ENCODE measurements at places on chromosomes 1 and 21. TPM values are rescaled to one million over a fixed set of nuclear protein-coding genes. Genes with fewer than 3 reads are reported as not detected.

ADAMTS1 gene
- 0.26 TPM for total RNA-seq

KRTCAP2 gene
- total RNA-seq = 156 TPM

OR2T11 gene
- total RNA-seq = not detected

PROX1 gene
- not detected for total RNA-seq

FAM229A gene
- 11.7 TPM for total RNA-seq

FCRL6 gene
- not detected for total RNA-seq

DEPDC1 gene
- total RNA-seq = 74.0 TPM

DNASE2B gene
- total RNA-seq = not detected

SPATA45 gene
- not detected for total RNA-seq

AMY1C gene
- total RNA-seq = not detected

SLC9C2 gene
- total RNA-seq = not detected

LIN28A gene
- not detected for total RNA-seq

GRCh38 chr1:53080041-53080440 is 18.0 kb downstream of the PODN start:
- H3K27ac ChIP-seq = no peak overlapping the region
- no peak overlapping the region for H3K4me3 ChIP-seq
- no peaks in the 10 kb centered on the region for H3K36me3 ChIP-seq
- H3K27me3 ChIP-seq = no peaks in the 10 kb centered on the region
- DNase-seq = no peak
- no peaks in the 10 kb centered on the region for H3K4me1 ChIP-seq

GRCh38 chr1:14138135-14138506 is 438.1 kb downstream of the PRDM2 start:
- H3K27ac ChIP-seq = no peak overlapping the region
- H3K4me1 ChIP-seq = no peaks in the 10 kb centered on the region
- H3K36me3 ChIP-seq = no peaks in the 10 kb centered on the region

DNA sequence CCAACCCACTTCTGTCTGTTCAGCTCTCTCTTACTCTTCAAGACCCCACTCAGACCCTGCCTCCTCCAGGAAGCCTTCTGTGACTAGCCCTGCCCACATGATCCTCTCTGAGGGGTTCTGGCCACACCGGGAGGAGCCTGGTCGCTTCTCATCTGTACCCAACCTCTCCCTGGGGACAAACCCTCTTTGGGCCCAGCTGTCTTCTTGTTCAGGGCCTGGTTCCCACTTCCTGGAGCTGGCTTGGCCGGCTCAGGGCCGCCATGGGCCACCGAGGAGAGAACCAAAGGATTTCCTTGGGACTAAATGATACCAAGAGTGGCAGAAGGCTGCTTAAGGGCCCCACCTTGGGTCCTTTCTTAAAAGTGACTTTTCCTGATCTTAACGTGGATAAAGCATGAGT is 124.7 kb upstream of the ZBTB40 start:
- H3K4me1 ChIP-seq = no peaks in the 10 kb centered on the region
- DNase-seq = no peak
- H3K4me3 ChIP-seq = no peak overlapping the region
- H3K36me3 ChIP-seq = no peaks in the 10 kb centered on the region
- no peaks in the 10 kb centered on the region for H3K27me3 ChIP-seq
- no peak overlapping the region for H3K27ac ChIP-seq

GRCh38 chr21:41967708-41968107 is 13.9 kb upstream of the C2CD2 start:
- no peak overlapping the region for H3K4me3 ChIP-seq
- peaks cover 7% of the 10 kb centered on the region for H3K4me1 ChIP-seq

- H3K27me3 ChIP-seq = no peaks in the 10 kb centered on the region
- H3K36me3 ChIP-seq = 0 out of 2 replicates have a peak, but pooled peaks cover 3% of the 10 kb centered on the region
- peaks cover 61% of the 10 kb centered on the region for H3K4me1 ChIP-seq
- no peak overlapping the region for H3K27ac ChIP-seq
- peak overlapping the region; percentile 93 for H3K4me3 ChIP-seq
- DNase-seq = no peak
Observed at GRCh38 chr1:150973836-150974579, 627 bp downstream of the CERS2 start.

DNA sequence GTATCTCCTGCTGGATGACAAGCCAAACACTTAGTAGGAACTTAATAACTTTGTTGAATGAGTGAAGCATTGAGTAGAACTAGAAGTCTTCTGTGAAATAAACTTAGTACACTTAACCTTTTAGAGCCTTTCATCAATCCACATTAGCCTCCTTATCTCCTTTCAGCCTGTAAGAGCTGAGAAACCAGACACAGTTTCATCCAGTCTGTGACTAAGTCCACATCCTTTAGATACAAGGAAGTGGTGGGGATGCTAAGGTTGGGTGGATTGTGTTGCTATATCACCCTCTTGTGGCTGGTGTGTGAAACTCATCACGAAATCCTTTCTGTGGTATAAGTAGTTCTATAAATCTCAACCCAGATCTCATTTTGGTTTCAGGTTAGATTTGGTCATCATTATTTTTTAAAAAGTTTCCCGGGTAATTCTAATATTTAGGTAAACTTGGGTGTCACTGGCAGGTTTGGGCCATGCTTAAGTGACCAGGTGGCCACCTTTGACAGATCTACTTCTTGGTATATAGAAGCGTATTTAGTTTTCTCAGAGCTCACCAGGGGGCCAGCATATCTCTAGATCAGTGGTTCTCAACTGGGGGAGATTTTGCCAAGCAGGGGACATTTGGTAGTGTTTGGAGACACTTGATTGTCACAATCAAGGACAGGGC is 27.8 kb upstream of the CD84 start:
- H3K27me3 ChIP-seq = peaks cover 26% of the 10 kb centered on the region
- no peak overlapping the region for H3K27ac ChIP-seq

GRCh38 chr1:53025034-53025768 is 36.8 kb upstream of the PODN start:
- peaks cover 10% of the 10 kb centered on the region for H3K4me1 ChIP-seq
- H3K27ac ChIP-seq = no peak overlapping the region
- H3K36me3 ChIP-seq = 0 out of 2 replicates have a peak, but pooled peaks cover 4% of the 10 kb centered on the region
- H3K4me3 ChIP-seq = no peak overlapping the region

DNA sequence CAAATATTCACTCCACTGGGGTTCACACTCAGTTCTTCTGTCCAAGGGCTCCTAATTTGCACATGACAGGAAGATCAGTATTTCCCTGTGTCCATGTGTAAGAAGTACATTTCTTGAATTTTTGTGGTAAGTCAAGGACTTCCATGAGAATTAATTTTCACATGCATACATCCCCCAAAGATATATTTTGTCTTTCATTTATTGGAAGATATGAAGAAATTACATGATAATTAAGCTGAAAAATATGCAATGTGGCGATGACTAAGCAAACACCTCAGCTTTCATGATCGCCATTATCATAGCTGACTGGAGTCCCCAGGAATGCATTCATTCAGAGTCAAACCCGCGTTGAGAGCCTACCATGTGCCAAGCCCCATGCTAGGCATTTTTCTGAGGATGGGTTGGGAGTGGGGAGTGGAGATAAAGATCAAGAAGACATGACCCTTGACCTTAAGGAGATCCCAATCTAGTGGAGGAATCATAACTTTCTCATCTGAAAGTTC is 104.6 kb upstream of the F3 start:
- no peaks in the 10 kb centered on the region for H3K36me3 ChIP-seq
- H3K27ac ChIP-seq = peak overlapping the region; percentile 97
- peak; percentile 100 for DNase-seq
- H3K4me1 ChIP-seq = peaks cover 96% of the 10 kb centered on the region

GRCh38 chr1:75506976-75507375 is 103.9 kb downstream of the SLC44A5 start:
- no peak overlapping the region for H3K4me3 ChIP-seq
- no peaks in the 10 kb centered on the region for H3K4me1 ChIP-seq
- no peak for DNase-seq
- H3K36me3 ChIP-seq = no peaks in the 10 kb centered on the region
- no peaks in the 10 kb centered on the region for H3K27me3 ChIP-seq

DNA sequence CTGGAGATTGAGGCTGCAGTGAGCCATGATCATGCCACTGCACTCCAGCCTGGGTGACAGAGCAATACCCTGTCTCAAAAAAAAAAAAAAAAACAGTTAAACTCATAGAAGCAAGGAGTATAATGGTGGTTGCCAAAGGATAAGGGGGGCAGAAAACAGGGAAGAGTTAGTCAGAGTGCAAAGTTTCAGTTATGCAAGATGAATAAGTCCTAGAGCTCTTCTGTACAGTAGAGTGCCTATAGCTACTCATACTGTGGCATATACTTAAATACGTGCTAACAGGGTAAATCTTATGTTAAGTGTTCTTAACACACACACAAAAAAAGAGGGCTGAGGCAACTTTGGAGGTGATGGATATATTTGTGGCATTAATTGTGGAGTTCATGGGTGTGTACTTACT is 75.6 kb upstream of the COA6 start:
- no peaks in the 10 kb centered on the region for H3K4me1 ChIP-seq
- no peaks in the 10 kb centered on the region for H3K27me3 ChIP-seq
- DNase-seq = no peak

GRCh38 chr1:112625696-112626095 is 6.1 kb downstream of the CAPZA1 start:
- no peak overlapping the region for H3K4me3 ChIP-seq
- DNase-seq = no peak
- no peak overlapping the region for H3K27ac ChIP-seq

DNA sequence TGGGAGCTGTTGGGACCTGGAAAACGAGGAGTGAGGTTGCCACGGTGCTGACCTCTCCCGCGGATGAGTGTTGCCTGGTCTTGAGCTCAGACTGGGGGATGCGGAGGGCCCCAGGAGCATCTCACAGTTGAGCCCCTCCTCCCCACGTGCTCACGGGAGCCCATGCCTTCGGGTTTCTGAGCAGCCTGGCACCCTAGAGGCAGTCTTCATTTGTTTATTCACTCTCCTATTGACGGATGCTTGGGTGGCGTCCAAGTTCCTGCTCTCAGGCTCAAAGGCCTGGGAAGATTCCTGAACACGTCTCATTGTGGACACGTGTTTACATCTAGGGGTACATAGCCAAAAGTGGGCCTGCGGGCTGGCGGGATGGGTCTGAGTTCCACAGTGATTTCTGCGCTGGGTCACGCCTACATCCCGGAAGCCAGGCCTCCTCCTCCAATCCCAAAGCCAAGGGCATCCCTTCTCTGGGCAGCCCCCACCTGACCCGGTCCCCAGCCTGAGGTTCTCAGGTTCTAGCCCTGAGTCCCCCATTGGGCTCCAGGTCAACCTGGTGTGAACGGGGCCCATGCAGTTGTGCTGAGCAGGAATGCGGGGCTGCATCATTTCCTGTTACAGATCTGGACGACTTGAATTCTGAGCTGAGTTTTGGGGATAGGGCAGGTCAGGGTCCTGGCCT is 14.7 kb downstream of the WNT3A start:
- H3K4me1 ChIP-seq = no peaks in the 10 kb centered on the region
- DNase-seq = no peak
- no peak overlapping the region for H3K27ac ChIP-seq
- no peaks in the 10 kb centered on the region for H3K36me3 ChIP-seq
- H3K4me3 ChIP-seq = no peak overlapping the region

DNA sequence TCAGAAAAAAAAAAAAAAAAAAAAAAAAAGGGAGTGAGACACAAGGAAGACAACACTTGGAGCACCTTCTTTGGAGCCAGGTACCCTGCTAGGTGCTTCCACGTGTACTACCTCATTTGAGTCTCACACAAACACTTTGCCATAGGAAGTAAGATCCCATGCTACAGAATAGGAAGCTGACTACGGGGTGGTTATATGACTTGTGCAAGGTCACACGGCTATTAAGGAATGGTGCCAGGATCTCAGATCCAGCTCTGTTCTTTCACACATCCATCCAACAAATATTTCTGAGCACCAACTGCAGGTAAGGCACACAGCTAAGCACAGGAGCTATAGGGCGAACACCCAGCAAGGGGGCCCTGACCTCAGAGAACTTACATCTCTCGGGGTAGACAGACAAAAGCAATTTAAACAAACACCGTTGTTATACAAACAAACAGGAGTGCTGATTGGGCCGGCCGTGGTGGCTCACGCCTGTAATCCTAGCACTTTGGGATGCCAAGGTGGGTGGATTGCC is 22.4 kb downstream of the PTAFR start:
- DNase-seq = no peak
- H3K4me3 ChIP-seq = no peak overlapping the region
- H3K27me3 ChIP-seq = no peaks in the 10 kb centered on the region
- peaks cover 10% of the 10 kb centered on the region for H3K4me1 ChIP-seq
- no peak overlapping the region for H3K27ac ChIP-seq

GRCh38 chr1:28860332-28861073 is 48.5 kb downstream of the OPRD1 start:
- no peak overlapping the region for H3K27ac ChIP-seq
- H3K36me3 ChIP-seq = no peaks in the 10 kb centered on the region
- peaks cover 16% of the 10 kb centered on the region for H3K27me3 ChIP-seq
- no peak overlapping the region for H3K4me3 ChIP-seq
- no peak for DNase-seq

DNA sequence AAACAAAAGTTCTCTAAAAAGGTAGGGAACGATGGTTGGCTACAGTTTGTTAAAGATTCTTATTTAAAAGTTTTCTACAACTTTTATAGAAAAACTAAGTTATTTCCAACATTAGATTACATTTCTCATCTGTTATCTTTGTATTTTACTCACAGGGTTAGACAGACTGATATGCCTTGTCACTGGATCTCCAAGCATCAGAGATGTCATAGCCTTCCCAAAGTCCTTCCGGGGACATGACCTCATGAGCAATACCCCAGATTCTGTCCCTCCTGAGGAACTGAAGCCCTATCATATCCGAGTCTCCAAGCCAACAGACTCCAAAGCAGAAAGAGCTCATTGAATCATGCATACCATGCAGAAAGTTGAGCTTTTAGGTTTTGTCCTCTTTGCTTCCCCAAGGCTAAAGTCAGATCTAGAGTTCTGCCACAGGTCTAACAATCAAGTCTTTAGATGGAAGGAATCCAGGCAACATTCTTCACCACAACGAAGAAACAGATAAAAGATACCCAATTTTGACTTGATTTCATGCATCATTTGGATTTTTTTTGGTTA is 10.3 kb downstream of the GAS5 start:
- DNase-seq = no peak
- no peak overlapping the region for H3K4me3 ChIP-seq
- H3K27ac ChIP-seq = no peak overlapping the region
- no peaks in the 10 kb centered on the region for H3K27me3 ChIP-seq
- peaks cover 10% of the 10 kb centered on the region for H3K36me3 ChIP-seq
- no peaks in the 10 kb centered on the region for H3K4me1 ChIP-seq

DNA sequence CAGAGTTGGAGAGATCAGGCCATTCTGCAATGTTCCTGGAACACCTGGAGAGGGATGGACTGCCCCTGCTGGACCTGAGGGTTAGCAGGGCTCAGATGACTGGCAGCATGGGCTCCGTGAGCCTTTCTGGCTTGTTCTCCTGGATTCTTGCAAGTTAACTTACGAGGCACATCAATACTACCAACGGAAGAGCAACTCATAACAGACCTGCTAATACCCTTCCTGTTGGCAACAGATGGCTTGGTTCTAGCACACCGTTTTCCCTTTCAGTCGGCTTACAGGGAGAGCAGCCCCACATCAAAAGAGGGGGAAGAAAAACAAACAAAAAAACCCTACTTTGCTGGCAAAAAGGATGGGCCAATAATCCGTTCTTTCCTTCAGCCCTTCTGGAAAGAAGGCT is 47.9 kb downstream of the SLC66A1 start:
- H3K27me3 ChIP-seq = no peaks in the 10 kb centered on the region
- no peaks in the 10 kb centered on the region for H3K4me1 ChIP-seq
- no peak for DNase-seq
- no peak overlapping the region for H3K4me3 ChIP-seq
- H3K27ac ChIP-seq = no peak overlapping the region

- H3K4me3 ChIP-seq = no peak overlapping the region
- H3K36me3 ChIP-seq = no peaks in the 10 kb centered on the region
- no peaks in the 10 kb centered on the region for H3K27me3 ChIP-seq
- H3K27ac ChIP-seq = no peak overlapping the region
Observed at GRCh38 chr1:55347866-55348265, 132.7 kb upstream of the USP24 start.
